ENCODE measurements at places on chromosomes 16 and 17. TPM values are rescaled to one million over a fixed set of nuclear protein-coding genes. Genes with fewer than 3 reads are reported as not detected.

- H3K36me3 ChIP-seq = no peaks in the 10 kb centered on the region
- H3K4me3 ChIP-seq = no peak overlapping the region
- no peak for DNase-seq
- H3K4me1 ChIP-seq = no peaks in the 10 kb centered on the region
Observed at GRCh38 chr17:77049440-77049839, 91.3 kb upstream of the SEC14L1 start.

- DNase-seq = no peak
- H3K27ac ChIP-seq = no peak overlapping the region
- peaks cover 6% of the 10 kb centered on the region for H3K36me3 ChIP-seq
Observed at GRCh38 chr16:70796301-70796700, 4.7 kb downstream of the VAC14 start.

- no peaks in the 10 kb centered on the region for H3K36me3 ChIP-seq
- H3K4me3 ChIP-seq = no peak overlapping the region
- no peaks in the 10 kb centered on the region for H3K27me3 ChIP-seq
- H3K4me1 ChIP-seq = no peaks in the 10 kb centered on the region
- peak; percentile 13 for DNase-seq
Observed at GRCh38 chr17:64106918-64107317, 23.0 kb downstream of the ERN1 start.

GRCh38 chr16:49876716-49877129, 20.8 kb upstream of the ZNF423 start:
- H3K36me3 ChIP-seq = no peaks in the 10 kb centered on the region
- H3K4me3 ChIP-seq = peak overlapping the region; percentile 29
- H3K27ac ChIP-seq = no peak overlapping the region
- peaks cover 4% of the 10 kb centered on the region for H3K4me1 ChIP-seq
- no peaks in the 10 kb centered on the region for H3K27me3 ChIP-seq

DNA sequence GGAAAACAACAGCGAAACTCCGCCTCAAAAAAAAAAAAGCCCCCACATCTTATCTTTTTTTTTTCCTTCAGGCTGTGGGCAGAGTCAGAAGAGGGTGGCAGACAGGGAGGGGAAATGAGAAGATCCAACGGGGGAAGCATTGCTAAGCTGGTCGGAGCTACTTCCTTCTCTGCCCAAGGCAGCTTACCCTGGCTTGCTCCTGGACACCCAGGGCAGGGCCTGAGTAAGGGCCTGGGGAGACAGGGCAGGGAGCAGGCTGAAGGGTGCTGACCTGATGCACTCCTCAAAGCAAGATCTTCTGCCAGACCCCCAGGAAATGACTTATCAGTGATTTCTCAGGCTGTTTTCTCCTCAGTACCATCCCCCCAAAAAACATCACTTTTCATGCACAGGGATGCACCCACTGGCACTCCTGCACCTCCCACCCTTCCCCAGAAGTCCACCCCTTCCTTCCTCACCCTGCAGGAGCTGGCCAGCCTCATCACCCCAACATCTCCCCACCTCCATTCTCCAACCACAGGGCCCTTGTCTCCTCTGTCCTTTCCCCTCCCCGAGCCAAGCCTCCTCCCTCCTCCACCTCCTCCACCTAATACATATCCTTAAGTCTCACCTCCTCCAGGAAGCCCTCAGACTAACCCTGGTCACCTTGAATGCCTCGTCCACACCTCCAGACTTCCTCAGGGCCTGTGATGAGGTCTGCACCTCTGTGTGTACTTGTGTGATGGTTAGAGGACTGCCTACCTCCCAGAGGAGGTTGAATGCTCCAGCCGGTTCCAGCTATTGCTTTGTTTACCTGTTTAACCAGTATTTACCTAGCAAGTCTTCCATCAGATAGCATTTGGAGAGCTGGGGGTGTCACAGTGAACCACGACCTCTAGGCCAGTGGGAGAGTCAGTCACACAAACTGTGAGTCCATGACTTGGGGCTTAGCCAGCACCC, 1.2 kb upstream of the HBA1 start:
- H3K36me3 ChIP-seq = no peaks in the 10 kb centered on the region
- H3K27ac ChIP-seq = no peak overlapping the region
- no peak for DNase-seq
- peaks cover 85% of the 10 kb centered on the region for H3K27me3 ChIP-seq

DNA sequence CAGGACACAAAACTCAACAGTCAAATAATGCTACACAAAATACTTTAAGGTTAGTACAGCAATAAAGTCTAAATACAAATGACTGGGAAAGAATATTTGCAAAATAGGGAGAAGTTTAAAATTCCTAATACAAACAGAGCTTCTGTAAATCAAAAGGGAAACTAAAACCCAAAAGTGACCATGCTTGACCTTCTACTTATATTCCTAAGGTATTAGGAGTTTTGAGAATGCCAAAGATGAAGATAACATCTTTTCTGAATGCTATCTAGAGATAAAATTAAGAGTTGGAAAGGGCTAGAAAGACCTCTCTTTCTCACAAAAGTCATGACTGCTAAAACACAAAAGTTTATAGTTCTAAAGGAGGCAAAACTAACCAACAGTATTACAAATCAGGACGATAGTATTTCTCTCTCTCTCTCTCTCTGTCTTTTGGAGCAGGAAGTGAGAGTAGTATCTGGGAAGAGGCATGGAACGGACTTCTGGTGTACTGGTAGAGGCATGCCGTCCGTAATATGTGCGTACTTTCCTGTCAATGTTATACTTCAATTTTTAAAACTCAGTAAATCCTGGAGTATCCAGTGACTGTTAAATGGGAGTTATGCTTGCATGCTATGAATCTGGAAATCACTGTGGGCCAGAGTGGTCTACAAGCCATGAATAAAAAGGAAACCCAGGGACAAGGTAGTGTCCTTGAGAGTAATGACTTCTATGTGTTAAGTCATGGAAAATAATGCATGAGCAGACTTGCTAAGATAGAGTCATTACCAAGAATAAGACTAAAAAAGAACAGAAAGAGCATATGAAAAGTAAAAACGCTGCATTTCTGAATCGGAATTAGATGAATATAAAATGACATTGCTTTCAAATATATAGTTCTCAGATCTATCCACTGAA, 49.7 kb upstream of the ANKFY1 start:
- no peak overlapping the region for H3K27ac ChIP-seq
- no peaks in the 10 kb centered on the region for H3K27me3 ChIP-seq
- DNase-seq = no peak

The C17orf78 gene
- total RNA-seq = not detected

The PAM16 gene
- total RNA-seq = 42.8 TPM
